Lower leg skin (tissue), 4 donors: ENCODE measurements at places on chromosomes 2 and 18. TPM values are rescaled to one million over a fixed set of nuclear protein-coding genes. Genes with fewer than 3 reads are reported as not detected.

- DNase-seq: no peak
Measured at GRCh38 chr18:6629635-6630140, 99.8 kb upstream of the ARHGAP28 start.

DNA sequence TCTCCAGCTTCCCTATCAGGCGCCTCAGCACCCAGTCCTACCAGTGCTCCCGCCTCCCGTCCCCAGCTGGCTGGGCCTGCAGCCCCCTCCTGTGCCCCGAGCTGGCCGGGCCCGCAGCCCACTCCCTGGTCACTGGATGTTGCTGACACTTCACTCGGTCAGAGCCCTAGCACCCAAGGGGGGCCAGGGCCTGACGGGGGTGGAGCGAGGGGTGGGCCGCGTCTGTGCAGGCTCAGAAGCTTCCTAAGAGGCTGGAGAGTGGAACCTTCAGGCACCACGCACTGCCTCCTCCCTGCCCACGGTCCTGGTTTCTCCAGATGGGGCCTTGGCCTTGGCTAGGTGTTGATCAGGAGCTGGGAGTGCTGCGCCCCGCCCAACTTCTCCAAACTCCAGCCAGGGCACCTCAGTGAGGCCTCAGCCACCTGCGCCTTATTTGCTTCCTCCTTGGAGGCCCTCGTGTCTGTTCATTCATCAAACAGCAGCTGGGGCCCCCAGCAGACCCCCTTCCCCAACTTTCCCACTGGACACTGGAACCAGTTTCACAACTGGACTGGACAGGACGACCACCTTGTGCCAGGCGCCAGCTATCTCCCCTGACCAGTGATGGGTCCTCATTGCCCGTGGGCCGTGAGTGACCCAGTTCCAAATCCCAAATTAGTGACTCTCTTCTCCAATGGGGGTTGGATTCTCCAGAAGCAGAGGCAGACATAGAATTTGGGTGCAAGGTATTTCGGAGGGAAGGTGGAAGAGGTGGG is 16.7 kb downstream of the CAPN10 start:
- no peak for DNase-seq

DNA sequence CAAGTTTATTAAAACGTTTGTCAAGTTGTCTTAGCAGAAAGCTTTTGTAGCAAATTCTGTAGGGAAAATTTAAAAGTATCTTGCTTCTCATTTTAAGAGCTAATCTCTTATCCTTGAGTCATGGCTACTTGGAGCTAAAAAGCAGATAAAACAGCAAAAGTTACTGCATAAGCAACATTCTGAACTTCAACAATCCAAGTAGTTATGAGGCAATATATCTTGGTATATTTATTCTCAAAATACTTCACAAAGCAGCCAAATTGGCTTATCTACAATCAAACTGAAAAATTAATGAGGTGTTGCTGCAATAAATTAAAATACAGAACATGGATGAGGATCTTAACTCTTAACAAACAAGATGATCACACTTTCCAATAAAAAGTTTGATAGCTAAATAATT is 306.5 kb downstream of the PIEZO2 start:
- no peak for DNase-seq

DNA sequence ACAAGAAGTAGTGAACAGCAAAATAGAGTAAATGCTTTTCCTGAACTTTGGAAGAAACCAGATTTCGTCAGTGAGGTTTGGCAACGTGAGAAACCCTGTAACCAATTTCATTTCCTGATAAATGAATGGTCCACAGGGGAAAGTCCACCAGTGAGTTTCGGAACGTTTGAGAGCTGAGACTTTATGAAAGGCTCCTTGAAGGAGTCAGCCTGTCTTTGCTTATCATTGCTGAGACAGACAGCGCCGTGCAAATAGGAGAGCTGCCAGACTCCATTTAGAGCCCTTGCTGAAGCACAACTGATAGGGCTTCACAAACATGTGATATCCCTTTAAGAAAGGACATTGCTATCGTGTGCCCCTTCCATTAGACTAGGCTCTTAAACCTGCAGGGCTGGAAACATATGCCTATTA is 121.8 kb upstream of the SMAD7 start:
- no peak for DNase-seq

- no peak for DNase-seq
Measured at GRCh38 chr18:54742659-54743604, 85.3 kb upstream of the RAB27B start.

DNA sequence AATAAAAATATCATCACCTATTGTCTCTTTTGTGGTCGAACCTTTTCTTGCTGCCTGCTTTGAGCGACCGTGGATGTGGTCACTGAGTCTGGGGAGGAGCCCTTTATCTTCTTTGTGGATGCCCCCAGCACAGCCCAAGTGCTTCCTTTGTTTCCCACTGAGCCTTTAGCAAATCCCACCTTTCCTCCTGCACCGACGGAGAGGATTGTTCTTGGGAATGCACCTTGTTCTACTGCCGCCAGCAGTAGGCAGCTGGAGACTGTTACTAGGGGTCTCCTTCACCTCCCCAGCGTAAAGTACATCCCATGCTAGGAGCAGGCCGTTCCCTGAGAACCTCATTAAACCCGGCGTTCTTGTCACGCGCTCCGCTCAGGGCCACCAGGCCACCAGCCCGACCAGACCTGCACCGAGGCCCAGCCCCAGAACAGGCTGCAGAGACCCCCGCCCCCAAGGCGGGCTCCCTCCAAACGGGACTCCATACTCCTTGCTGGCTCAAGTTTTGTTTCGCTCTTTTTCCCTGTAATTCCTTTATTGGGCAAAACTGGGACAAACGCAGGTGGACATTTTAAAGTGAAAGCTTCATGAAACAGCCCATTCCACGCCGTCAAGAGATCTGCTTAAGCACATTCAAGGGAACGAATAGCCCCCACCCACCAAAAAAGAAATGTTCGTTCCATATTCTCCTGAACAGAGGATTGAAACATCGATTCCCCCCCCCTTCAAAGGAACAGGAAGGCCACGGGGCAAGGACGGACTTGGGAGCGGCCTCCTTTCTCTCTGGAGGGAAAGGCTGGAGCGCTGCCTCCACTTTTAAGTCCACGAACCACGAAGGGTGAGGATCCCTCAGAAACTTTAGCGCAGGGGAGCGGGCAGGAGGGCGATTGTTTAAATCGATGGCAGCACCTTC is 1.1 kb upstream of the MAT2A start:
- DNase-seq: peak; percentile 63

DNA sequence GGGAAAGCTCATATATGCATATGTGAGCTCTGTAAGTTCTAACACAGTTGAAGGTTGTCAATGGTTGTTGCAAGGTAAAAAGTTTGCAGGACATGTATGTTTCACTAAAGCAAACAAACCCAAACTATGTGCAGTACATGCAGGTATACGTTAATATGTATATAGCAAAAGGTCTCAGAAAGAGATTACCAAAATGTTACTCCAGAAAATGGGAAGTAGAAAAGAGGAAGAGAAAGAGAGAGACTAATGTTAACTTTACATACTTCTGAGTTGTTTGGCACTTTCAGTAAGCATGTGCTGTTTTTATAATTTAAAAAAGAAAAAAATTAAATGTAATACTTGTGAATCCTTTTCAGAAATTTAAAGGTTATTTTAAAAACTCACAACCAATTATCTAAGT is 32.8 kb upstream of the PEX13 start:
- DNase-seq: no peak

GRCh38 chr2:218270721-218271486 is 585 bp downstream of the PNKD start:
- no peak for DNase-seq

DNA sequence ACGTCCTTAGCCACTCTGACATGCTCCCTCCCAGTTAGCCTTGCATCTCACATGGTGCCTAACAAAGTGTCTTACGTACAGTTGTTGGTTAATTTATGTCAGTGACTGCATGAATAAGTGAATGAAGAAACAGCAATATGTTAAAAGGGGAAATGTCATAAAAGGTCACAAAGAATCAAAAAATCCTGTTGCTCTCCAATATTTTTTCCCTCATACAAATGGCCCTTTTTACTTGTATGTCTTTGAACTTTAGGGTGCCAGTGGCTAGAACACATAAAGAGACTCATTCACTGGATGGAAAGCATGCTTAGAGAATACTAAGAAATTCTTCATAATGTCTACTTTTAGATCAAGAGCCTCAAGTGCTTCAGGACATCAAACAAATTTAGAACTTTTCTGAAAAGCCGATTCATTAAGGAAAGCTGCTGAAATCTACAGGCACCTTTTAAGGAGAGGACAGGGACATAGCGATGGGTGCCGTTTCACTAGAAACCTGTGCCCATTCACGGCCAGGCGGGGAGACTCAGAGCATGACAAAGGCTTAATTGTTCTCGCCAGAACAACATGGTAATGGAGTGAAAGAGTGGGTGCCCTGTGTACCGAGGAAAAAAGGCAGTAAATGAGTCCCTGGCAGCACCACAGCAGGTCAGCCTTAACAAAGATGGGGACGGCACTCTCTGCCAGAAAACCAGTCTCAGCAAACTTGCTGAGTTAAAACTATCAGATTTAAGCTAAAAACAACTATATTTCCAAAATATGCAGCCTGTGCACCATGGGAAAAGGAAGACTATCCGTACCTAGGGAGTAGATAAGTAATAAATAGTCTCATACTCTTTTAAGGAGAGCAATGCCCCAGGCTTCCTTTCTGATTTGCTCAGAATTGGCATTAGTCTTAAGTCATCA is 71.6 kb upstream of the SPTBN1 start:
- no peak for DNase-seq

- DNase-seq: no peak
Measured at GRCh38 chr2:70468878-70469277, 84.7 kb downstream of the TGFA start.

GRCh38 chr18:79251021-79251420 is 144.7 kb upstream of the NFATC1 start:
- DNase-seq: no peak

The GCKR gene
- not detected for total RNA-seq

The SEH1L gene
- total RNA-seq: 24.1 TPM

The RAD51AP2 gene
- total RNA-seq: not detected

The MC5R gene
- not detected for total RNA-seq

The SOX11 gene
- 0.03 TPM for total RNA-seq

The TEX44 gene
- not detected for total RNA-seq

The CDH20 gene
- total RNA-seq: 2.2 TPM

The DSG4 gene
- 4.5 TPM for total RNA-seq

The CACNB4 gene
- 6.3 TPM for total RNA-seq

The DNAH6 gene
- total RNA-seq: 0.15 TPM

The TBR1 gene
- total RNA-seq: not detected

The AQP12B gene
- total RNA-seq: not detected
